Stimulated activated CD4-positive, alpha-beta T cell treated with anti-CD3 and anti-CD28 coated beads, Interleukin-4, amount 100 ng/mL, for 4 hours (primary cell): ENCODE measurements at places on chromosomes 6 and 20.

GRCh38 chr6:168107191-168107983 lies 28.4 kb upstream of the FRMD1 start:
- no peak for DNase-seq

DNA sequence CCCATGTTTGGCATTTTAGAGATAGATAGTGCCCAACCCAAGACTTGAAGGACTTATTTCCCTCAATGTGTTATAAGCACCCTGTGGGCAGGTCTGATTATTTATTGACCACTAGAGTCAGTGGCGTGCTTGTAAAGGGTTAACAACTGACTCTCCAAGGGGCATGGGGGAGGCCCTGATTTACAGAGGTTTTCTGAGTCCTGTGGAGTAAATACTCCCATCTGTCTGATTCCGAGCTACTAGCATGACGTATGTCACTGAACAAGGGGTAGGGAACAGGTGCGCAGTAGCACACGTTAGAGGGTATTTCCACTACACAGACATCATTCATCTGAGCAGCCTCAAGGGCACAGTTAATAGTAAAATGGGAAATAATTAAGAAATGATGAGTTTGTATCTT lies 17.4 kb upstream of the TRAM2 start:
- DNase-seq = no peak

DNA sequence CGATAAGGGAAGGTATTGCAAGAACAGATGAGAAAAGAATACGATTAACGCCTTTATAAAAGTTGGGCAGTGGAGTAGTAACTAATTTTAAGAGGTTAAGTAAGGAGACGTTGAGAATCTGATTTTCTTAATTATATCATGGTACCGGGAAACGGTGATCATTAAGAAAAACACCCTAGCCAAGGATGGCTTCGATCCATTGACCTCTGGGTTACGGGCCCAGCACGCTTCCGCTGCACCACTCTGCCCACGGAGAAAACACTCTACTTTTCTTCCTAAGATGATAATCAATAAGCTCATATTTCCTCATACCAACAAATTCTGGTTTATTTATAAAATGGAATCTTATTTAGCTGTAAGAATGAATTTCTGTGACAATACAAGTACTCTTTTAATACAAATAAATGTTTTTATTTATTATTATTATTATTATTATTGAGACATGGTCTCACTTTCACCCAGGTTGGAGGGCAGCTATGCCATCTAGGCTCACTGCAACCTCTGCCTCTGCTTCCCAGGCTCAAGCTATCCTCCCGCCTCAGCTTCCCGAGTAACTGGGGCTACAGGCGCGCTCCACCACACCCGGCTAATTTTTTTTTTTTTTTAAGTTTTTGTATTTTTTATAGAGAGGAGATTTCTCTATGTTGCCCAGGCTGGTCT lies 8.3 kb downstream of the POM121L2 start:
- no peak for DNase-seq

- DNase-seq = no peak
These were observed 243.9 kb downstream of the HAO1 start for GRCh38 chr20:7696311-7696710.

- peak; percentile 71 for DNase-seq
These were observed 44.1 kb downstream of the NHSL1 start for GRCh38 chr6:138454981-138455706.

DNA sequence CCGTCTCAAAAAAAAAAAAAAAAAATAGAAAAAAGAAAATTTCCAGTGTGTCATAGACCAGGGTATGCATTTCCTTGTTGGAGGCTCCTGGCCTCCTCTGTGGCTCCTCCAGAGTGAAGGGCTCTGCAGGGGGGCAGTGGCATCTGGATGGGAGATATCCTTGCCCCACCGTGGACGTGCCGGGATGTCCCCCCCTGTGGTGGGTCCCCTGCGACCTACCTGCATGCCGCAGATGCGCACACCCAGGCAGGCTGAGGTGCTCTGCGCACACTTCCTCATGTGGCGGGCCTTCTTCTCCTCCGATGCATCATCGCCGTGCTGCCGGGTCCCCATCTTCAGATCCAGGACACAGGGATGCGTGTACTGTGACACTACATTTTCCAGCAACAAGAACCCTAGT lies 13.7 kb upstream of the UQCC2 start:
- no peak for DNase-seq

DNA sequence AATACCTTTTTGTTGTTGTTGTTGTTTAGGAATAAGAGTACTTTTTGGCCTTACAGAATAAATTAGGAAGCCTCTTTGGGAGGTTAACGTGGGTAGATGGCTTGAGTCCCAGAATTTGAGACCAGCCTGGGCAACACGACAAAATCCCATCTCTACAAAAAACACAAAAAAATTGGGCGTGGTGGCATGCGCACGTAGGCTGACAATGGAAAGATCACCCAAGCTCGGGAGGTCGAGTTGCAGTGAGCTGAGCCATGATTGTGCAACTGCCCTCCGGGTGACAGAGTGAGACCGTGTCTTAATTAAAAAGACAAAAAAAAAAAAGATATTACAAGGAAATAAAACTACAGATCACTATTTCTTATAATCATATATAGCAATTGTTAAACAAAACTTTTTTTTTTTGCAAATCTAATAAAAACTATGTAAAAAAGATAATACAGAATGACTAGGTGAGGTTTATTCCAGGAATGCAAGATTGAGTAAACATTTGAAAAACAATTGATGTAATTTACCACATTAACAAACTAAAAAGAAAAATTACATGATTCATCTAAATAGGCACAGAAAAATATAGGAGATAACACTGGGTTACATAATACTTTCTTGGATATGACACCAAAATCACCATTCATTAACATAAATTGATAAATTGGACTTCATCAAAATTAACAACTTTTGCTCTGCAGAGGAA lies 43.6 kb upstream of the ASCC3 start:
- DNase-seq = no peak

- DNase-seq = no peak
These were observed 365.1 kb downstream of the ZFAND3 start for GRCh38 chr6:38184585-38185080.
